ENCODE measurements at places on chromosomes 2 and 18. TPM values are rescaled to one million over a fixed set of nuclear protein-coding genes. Genes with fewer than 3 reads are reported as not detected.

- no peaks in the 10 kb centered on the region for H3K36me3 ChIP-seq
- DNase-seq: no peak
- no peak overlapping the region for H3K4me3 ChIP-seq
- H3K27me3 ChIP-seq: peaks cover 6% of the 10 kb centered on the region
Measured at GRCh38 chr2:70325875-70326274, 24.0 kb upstream of the FAM136A start.

Gene ACTR3
- polyA plus RNA-seq: 501 TPM

DNA sequence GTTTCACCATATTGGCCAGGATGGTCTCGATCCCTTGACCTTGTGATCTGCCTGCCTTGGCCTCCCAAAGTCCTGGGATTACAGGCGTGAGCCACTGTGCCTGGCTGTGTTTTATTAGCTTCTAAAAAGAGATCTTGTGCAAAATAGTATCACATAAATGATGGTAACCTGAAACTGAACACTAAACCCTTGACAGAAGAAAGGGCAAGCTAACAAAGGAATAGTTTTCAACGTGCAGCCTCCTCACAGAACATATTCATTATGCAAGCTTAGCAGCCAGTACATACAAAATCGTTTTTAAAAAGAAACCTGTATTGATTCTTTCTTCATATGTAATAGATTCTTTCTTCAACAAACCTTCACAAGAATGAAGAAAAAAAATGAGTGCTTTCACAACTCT, 20.6 kb downstream of the CHN1 start:
- no peak overlapping the region for H3K27ac ChIP-seq
- H3K36me3 ChIP-seq: no peaks in the 10 kb centered on the region
- no peak for DNase-seq

- no peak overlapping the region for H3K27ac ChIP-seq
- H3K36me3 ChIP-seq: peaks cover 4% of the 10 kb centered on the region
- H3K4me1 ChIP-seq: no peaks in the 10 kb centered on the region
- DNase-seq: no peak
Measured at GRCh38 chr18:79478484-79479115, 82.9 kb downstream of the NFATC1 start.

Gene MC5R
- not detected for polyA plus RNA-seq

GRCh38 chr2:176763130-176763529, 449.5 kb upstream of the HNRNPA3 start:
- no peak for DNase-seq
- H3K27me3 ChIP-seq: peaks cover 18% of the 10 kb centered on the region
- no peak overlapping the region for H3K27ac ChIP-seq
- no peak overlapping the region for H3K4me3 ChIP-seq

DNA sequence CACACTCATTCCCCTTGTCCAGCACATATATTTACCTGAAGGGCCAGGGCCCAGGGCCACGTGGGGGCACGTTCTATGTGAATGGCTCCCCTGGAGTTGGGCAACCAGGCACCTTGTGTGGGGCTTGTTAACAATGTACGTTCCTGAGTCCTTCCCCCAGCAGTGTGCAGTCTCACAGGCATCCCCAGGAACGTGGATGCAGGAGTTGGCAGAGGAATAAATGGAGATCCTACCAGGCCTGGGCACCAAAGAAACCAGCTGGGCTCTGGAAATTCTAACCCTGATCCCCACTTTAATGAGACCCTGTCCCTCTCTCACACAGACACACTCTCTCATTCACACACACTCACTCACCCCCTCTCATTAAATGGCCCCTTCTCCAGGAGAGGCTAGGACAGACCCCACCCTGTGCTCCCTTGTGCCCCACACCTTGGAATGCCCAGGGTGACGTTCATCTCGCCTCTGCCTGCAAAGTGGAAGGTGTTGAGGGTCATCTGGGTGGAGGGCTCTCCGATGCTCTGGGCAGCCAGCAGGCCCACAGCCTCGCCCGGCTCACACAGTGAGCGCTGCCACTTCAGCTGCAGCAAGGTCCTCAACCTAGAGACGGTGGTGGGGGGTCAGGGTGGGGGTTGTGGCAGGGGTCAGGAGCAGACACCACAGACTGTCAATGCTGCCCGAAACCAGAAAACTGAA, 65.6 kb downstream of the POLR1A start:
- H3K4me1 ChIP-seq: peaks cover 58% of the 10 kb centered on the region
- peak overlapping the region; percentile 100 for H3K27ac ChIP-seq
- peaks cover 26% of the 10 kb centered on the region for H3K27me3 ChIP-seq
- H3K36me3 ChIP-seq: peaks cover 19% of the 10 kb centered on the region
- H3K4me3 ChIP-seq: no peak overlapping the region

DNA sequence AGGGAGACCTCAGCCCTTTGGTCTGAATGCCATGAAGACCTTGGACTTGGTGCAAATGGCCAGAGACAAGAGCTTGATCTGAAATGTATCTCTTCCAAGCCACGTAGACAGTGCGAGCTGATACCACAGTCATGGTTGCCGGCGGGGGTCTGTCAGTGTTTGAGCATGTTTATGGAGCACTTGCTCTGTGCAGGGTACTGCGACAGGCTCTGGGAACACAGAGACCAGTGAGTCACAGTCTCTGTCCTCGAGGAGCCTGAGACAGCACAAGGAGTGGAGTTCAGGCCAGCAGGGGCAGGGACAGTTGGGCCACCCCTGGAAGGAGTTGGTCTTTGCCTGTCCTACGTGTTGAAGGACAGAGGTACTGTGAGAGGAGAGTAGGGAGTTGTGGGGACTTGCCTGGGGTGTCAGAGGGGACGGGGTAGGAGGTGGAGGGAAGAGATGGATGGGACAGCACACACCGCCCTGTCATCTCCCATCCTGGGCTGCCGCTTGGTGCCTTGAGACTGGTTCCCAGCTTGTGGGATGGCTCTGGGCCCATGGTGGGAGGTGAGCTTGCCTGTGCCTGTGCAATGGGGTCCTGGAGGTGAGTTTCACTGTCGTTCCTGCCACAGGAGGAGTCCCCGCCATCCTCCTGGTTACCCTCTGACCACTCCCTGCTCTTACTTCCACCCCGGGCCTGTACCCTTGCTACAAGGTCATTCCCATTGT, 39.5 kb downstream of the ATP6V1C2 start:
- H3K4me1 ChIP-seq: no peaks in the 10 kb centered on the region
- H3K27ac ChIP-seq: no peak overlapping the region
- no peaks in the 10 kb centered on the region for H3K36me3 ChIP-seq
- no peak for DNase-seq
- no peaks in the 10 kb centered on the region for H3K27me3 ChIP-seq
- no peak overlapping the region for H3K4me3 ChIP-seq

- no peaks in the 10 kb centered on the region for H3K27me3 ChIP-seq
- H3K27ac ChIP-seq: no peak overlapping the region
- H3K36me3 ChIP-seq: no peaks in the 10 kb centered on the region
- H3K4me3 ChIP-seq: no peak overlapping the region
- no peaks in the 10 kb centered on the region for H3K4me1 ChIP-seq
- DNase-seq: no peak
Measured at GRCh38 chr18:74184875-74185274, 36.6 kb downstream of the TIMM21 start.

Gene GFPT1
- 11.0 TPM for polyA plus RNA-seq

DNA sequence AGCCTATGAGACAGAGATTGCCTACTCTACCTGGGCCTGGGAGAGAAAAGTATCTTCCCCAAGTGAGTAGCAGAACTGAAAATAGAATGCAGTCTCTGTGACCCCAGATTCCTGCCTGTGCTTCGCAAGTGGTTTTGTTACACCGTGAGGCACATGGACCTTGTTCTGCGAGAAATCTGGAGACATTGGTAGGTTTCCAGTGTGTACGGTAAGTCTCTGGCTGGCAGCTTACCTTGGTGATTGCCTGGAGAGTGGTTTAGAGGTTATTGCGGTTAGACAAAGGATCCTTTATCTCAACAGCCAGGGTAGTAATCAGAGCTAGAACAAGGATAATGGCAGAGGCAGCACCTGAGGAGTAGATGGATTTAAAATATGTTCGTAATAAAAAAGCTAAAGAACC, 606.0 kb upstream of the GCFC2 start:
- H3K36me3 ChIP-seq: peaks cover 4% of the 10 kb centered on the region
- no peak overlapping the region for H3K4me3 ChIP-seq
- no peak overlapping the region for H3K27ac ChIP-seq
- DNase-seq: no peak

DNA sequence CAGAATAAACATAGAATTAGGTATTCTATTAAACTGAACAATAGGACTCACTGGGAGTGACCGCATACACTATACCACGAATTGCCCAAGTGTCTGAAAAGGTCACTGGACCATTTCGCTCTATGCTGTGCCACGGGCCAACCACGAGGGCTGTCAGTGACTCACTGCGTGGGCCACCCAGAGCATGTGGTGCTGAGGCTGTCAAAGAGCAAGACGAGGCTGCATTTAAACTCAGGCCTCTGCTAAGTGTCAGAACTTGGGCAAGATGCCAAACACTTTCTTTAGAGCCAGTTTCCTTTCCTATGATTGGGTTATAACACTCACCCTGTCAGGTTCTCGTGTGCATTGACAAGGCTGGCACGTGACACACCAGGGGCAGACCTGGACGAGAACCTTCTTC, 97.5 kb downstream of the SH3YL1 start:
- DNase-seq: peak; percentile 32
- H3K36me3 ChIP-seq: no peaks in the 10 kb centered on the region
- H3K4me1 ChIP-seq: peaks cover 38% of the 10 kb centered on the region
- peaks cover 2% of the 10 kb centered on the region for H3K27me3 ChIP-seq
- H3K27ac ChIP-seq: no peak overlapping the region

Gene PDE1A
- 2.6 TPM for polyA plus RNA-seq

- no peak for DNase-seq
- no peak overlapping the region for H3K27ac ChIP-seq
- H3K4me1 ChIP-seq: no peaks in the 10 kb centered on the region
- H3K27me3 ChIP-seq: no peaks in the 10 kb centered on the region
- H3K4me3 ChIP-seq: no peak overlapping the region
Measured at GRCh38 chr2:179435000-179435399, 170.4 kb upstream of the SESTD1 start.

GRCh38 chr2:38959938-38960608, 70.4 kb downstream of the ARHGEF33 start:
- peak overlapping the region; percentile 46 for H3K4me3 ChIP-seq
- H3K36me3 ChIP-seq: peaks cover 3% of the 10 kb centered on the region
- no peak overlapping the region for H3K27ac ChIP-seq
- peaks cover 6% of the 10 kb centered on the region for H3K4me1 ChIP-seq

Gene CPLX4
- polyA plus RNA-seq: not detected

Gene CDH20
- polyA plus RNA-seq: not detected

- no peaks in the 10 kb centered on the region for H3K36me3 ChIP-seq
- DNase-seq: peak; percentile 81
- H3K27me3 ChIP-seq: peaks cover 6% of the 10 kb centered on the region
- H3K27ac ChIP-seq: peak overlapping the region; percentile 95
Measured at GRCh38 chr2:110852541-110853263, 120.3 kb downstream of the ACOXL start.

- H3K27ac ChIP-seq: no peak overlapping the region
- no peak for DNase-seq
- H3K4me3 ChIP-seq: no peak overlapping the region
- no peaks in the 10 kb centered on the region for H3K4me1 ChIP-seq
- peaks cover 2% of the 10 kb centered on the region for H3K27me3 ChIP-seq
- H3K36me3 ChIP-seq: peaks cover 30% of the 10 kb centered on the region
Measured at GRCh38 chr2:239078128-239078924, 230.4 kb downstream of the TWIST2 start.

Gene TXNL4A
- 330 TPM for polyA plus RNA-seq

Gene TPO
- polyA plus RNA-seq: not detected

Gene IL36G
- polyA plus RNA-seq: not detected

Gene ABCB11
- not detected for polyA plus RNA-seq

DNA sequence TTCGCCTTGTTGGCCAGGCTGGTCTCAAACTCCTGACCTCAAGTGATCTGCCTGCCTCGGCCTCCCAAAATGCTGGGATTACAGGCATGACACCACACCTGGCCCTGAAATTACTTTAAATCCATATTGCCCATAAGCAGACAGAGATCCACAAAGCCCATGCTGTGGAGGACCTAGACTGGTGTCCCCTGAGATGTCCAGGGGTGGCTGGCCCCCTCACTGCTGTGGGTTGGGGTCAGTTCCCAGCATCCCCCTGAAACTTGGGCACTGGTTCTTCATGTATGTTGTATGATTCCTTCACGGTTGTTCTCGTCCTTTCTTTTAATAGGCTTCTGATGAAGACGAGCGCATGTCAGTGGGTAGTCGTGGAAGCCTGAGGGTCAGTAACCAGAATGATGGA, 78.1 kb upstream of the RBM44 start:
- H3K27ac ChIP-seq: peak overlapping the region; percentile 41
- peaks cover 14% of the 10 kb centered on the region for H3K36me3 ChIP-seq
- no peak overlapping the region for H3K4me3 ChIP-seq

Gene POTEJ
- not detected for polyA plus RNA-seq

GRCh38 chr2:214856137-214856536, 46.7 kb upstream of the BARD1 start:
- no peak for DNase-seq
- H3K27me3 ChIP-seq: no peaks in the 10 kb centered on the region
- H3K36me3 ChIP-seq: no peaks in the 10 kb centered on the region
- H3K4me3 ChIP-seq: no peak overlapping the region
- H3K27ac ChIP-seq: no peak overlapping the region
- H3K4me1 ChIP-seq: no peaks in the 10 kb centered on the region

Gene CD8B2
- polyA plus RNA-seq: 0.52 TPM

DNA sequence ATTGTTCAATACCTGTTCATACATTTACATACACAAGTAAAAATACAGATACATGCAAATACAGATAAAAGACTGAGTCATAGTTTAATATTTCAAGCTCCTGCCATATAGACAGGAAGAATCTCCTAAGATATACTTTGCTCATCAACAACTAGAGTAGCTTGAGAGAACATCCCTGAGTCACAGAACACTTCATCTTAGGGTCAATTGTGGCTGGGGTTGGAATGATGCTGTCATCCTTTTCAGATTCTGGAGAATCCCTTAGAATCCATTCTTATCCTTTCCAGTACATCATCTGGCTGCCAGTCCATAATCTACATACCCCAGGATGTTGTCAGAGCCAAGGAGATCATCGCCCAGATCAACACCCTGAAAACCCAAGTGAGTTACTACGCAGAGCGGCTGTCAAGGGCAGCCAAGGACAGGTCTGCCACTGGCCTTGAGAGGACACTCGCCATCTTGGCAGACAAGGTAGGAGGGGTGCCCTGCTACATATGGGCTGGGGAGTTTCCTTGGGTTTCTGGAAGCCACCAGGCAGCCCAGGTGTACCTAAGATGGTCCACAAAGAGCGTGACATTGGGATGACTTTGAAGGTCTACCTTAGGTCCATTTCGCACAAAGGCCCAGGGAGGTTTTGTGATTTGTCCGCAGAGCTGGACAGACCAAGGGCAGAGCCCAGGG, 55.7 kb downstream of the COA5 start:
- H3K27ac ChIP-seq: peak overlapping the region; percentile 78
- DNase-seq: no peak
- H3K4me1 ChIP-seq: peaks cover 79% of the 10 kb centered on the region
- H3K4me3 ChIP-seq: no peak overlapping the region

Gene PTH2R
- polyA plus RNA-seq: 0.07 TPM

GRCh38 chr18:48827291-48828193, 123.2 kb downstream of the SMAD7 start:
- peaks cover 86% of the 10 kb centered on the region for H3K4me1 ChIP-seq
- peak overlapping the region; percentile 65 for H3K27ac ChIP-seq
- H3K4me3 ChIP-seq: no peak overlapping the region
- no peaks in the 10 kb centered on the region for H3K27me3 ChIP-seq

Gene DOCK10
- polyA plus RNA-seq: 10.2 TPM

- H3K4me1 ChIP-seq: no peaks in the 10 kb centered on the region
- no peak overlapping the region for H3K27ac ChIP-seq
- H3K4me3 ChIP-seq: no peak overlapping the region
- DNase-seq: no peak
Measured at GRCh38 chr2:188833799-188834198, 140.4 kb upstream of the COL3A1 start.

Gene HRH4
- not detected for polyA plus RNA-seq

Gene RAD51AP2
- not detected for polyA plus RNA-seq

Data from immature natural killer cell (primary cell).